ENCODE measurements at places on chromosomes 6 and 20.
A peak's percentile ranks its signal among the peaks of the same experiment; 100 is the strongest.

GRCh38 chr6:19083801-19084200 is 696.7 kb downstream of the RNF144B start:
- DNase-seq = no peak

DNA sequence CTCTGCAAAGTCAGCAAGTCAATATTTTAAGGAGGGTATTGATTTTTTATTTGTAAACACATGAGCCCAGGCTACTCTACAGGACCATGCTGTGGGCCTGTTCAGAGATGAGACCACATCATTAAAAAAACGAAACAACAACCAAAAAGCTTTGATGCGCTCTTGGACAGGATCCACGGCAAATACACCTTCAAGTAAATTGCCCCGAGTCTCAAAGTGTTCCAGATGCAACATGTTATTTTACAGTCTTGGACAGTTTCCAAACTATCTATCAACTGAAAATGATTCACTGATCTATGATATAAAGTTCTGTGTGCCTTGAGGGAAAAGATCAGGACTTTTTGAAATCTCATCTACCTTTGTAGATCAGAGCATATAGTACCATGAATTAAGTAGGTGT is 25.8 kb upstream of the CARMIL1 start:
- no peak for DNase-seq

- DNase-seq = no peak
These were observed 150.8 kb upstream of the FAM83B start for GRCh38 chr6:54695815-54696214.

DNA sequence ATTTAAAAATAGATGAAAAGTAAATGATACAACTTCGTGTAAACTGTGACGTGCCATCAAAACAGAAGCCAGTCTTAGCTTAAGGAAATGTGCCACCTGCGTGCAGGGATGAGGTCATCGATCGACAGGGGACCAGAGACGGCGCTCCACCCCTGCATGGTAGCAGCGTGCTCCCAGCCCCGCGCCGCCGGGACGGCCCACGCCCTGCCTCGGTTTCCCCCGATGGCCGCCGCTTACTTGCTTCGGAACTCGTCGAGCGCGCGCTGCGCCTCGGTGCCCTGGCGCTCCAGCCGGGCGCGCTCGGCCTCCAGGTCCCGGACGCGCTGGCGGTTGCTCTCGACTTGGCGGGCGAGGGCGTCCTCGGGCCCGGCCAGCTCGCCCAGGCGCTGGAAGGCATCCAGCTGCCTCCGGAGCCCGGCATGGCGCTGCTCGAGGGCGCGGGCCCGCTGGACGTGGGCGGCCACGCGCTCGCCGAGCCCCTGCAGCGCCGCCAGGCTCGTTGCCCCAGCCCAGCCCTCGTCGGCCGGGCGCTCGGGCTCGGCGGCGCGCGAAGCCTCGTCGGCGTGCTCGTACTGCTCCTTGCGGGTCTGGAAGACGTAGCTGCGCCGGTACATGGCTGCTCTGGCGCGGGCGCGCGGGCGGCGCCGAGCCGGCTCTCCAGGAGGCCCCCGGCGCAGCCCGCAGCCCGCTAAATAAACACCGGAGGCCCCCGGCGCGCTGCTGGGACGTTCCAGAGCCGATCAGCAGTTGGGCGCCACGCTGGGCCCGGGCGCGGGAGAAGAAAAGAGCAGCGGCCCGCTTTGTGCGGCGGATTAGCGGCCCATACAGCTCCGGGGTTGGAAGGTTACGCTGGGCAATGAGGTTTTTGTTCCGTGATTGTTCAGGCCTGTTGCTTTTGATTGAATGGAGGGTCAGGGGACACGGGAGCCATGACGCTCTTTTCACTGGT is at the start of gene BFSP1:
TSS of gene BFSP1 (minus strand) at position 664 of the 949 bp plus-strand sequence. CDS start at position 614, 50 bp downstream.
- DNase-seq = peak; percentile 78

- peak; percentile 21 for DNase-seq
These were observed 30.3 kb downstream of the UTRN start for GRCh38 chr6:144315226-144315980.

GRCh38 chr6:42230345-42231321 is 13.0 kb upstream of the MRPS10 start:
- peak; percentile 56 for DNase-seq

- no peak for DNase-seq
These were observed 57.6 kb downstream of the CBLN4 start for GRCh38 chr20:55947701-55948100.

- DNase-seq = no peak
These were observed 380.2 kb upstream of the MMS22L start for GRCh38 chr6:97663252-97663651.

DNA sequence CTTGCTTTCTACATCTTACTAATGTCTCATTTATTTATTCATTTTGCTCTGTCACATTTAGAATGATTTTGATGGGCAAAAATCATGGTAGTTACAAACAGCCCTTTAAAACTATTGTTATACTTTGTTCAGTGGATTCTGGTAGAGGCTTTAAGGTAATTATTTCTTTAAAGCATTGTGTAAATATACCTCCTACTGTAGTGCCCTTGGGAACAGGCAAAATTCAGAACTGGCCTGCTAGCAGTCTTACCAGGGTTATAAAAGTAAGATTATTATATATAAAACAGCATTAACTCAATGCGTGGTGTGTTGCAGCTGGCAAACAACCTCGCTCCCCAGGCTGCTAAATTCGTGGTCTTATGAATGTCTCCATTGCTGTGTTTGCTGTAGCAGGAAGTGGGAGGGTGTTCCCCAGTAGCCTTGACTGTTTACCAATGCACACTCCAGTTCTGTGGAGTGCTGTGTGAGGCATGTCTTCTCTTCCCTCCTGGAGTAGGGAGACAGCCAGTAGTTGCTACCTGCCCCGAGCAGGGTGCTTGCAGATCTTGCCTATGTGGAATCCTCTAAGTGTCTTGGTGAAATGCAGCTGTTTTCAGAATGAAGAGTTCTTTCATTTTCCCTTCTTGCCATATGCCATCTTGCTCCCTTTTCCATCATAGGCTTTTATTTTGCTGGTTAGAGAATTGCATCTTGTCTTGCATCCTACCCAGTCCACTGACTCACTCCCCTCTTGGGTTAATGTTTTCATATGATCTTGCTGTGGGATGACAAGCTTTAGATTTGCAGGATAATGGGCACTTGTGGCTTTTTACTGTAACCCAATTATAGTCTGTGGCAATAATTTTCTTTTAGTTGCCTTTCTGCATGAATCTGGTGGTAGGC is 45.3 kb downstream of the IGF2R start:
- no peak for DNase-seq

- DNase-seq = no peak
These were observed 508.9 kb upstream of the ADGRB3 start for GRCh38 chr6:68126089-68126749.

DNA sequence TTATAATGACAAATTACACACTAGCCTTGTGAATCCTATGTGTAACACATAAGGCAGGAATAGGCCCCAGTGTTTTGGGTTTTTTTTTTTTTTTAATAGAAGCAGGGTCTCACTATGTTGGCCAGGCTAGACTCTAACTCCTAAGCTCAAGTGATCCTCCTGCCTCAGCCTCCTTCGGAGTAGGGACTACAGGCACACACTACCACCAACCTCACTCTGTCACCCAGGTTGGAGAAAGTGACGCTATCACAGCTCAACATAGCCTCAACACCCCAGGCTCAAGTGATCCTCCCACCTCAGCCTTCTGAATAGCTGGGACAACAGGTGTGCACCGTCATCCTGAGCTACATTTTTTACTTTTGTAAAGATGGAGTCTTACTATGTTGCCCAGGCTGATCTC is 205.8 kb upstream of the RREB1 start:
- no peak for DNase-seq

DNA sequence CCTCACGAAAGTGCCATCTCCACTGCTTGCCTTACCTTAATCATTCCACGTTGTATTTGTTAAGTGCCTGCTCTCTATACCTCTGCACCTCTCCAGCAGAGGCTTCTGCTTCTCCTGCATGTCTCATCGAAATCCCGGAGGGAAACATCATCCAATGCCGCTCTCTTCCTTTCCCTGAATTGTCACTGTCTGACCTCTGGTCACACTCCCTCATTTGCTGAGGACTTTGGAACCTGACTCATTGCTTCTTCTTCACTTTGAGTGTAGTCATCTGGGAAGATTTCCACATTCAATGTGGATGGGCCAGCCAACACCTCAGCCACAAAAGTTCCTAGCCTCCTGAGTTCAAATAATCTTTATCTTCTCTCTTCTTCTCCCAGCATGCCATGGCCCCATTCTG is 78.9 kb upstream of the BEND6 start:
- peak; percentile 90 for DNase-seq

GRCh38 chr6:144912474-144912873 is 627.3 kb downstream of the UTRN start:
- peak; percentile 33 for DNase-seq

- peak; percentile 92 for DNase-seq
These were observed 21.9 kb downstream of the SGK1 start for GRCh38 chr6:134295953-134296553.

DNA sequence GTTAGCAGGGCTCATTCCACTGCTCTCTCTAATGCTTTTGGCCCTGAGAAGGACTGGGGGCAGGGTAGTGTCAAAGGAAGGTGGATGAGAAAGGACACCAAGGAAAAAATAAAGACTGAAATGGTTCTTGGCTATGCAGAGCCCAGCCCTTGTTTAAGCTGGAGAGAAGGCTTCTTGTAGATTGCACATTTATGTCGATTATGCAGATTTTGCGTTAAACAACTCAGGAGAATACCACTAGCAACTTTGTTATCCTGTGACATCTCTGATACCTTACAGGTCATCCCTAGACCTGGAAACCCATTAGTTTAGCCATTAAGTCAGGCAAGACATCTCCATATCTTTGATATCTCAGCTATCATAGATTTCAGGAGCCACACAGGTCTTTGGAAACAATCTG is 11.1 kb upstream of the IL17F start:
- DNase-seq = no peak

DNA sequence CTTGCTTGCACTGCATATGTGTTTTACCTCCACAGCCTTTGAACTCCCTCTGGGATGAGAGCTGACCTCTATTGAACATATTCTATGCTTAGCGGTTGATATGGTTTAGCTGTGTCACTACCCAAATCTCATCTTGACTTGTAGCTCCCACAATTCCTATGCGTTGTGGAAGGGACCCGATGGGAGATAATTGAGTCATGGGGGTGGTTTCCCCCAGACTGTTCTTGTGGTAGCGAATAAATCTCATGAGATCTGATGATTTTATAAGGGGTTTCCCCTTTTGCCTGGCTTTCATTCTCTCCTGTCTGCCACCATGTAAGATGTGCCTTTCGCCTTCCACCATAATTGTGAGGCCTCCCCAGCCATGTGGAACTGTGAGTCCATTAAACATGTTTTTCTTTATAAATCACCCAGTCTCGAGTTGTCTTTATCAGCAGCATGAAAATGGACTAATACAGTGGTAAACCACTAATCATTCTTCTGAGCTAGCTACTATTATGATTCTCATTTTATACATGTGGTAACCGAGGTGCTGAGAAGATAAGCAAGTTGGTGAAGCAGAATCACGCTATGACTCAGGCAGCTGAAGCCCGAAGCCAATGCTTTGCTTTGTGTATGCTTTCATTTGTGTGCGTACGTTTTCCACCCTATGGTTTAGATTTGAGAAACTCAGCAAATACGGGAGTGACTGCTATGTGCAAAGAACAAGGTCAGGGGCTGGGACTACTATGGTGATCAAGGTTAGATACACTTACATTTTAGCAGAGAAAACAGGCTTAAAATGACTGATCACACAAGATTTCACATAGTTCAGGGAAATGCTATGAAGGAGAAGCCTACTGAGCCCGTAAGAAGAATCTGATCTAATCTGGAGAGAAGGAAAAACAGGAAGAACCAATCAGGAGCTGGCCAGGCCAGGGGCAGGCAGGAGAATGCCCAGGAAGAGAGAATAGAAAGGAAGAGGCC is 363.5 kb downstream of the ESR1 start:
- DNase-seq = peak; percentile 38

DNA sequence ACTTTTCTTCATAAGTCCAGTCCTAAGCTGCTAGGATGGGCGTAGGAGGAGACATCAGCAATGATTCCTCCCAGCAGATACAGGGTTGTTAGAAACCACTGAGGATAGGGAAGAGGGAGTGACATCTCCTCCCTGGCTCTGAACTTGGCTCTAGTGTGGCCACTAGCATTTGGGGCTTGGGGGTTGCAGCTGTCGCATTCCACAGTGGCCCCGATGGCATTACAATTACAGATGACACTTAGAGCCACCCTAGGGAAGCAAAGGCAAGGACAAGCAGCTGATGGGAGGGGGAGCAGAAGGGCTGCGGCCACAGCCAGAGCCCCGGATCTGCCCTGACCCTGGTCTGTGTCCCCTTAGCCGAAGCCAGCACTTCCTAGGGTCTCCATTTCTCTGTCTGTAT is 9.5 kb upstream of the CDKN1A start:
- no peak for DNase-seq

DNA sequence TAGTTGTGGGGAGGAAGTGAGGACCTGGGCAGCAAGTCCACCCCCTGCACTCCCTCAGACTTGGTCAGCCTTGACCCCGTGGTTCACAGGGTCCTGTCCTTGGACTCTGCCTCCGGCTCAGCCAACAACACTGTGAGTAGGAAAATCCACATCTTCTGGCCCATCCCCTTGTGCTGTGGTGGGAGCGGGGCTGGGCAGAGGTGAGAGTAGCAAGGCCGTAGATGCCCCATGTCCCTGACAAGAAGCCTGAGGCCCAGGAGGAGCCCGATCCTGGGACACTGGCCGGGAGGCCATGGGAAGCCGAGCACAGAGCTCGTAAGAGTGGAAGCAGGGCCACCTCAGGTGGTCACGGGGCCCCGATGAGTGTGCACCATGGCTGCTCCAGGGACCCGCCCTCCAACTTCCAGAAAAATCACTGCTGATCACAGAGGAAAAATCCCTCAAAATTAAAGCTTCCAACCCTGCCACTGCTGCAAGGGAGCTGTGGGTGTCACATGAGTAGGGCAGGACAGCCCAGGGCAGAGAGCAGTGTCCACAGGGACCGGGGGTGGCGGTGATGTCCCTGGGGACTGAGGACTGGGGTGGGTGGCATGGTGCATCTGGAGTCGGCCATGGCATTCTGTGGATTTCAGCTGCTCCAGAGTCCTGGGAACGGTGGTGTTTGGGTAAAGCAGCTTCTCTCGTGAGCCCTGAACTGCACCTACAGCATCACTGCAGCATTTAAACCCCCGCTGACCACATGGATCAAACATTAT is 189.4 kb downstream of the DLL1 start:
- DNase-seq = no peak

DNA sequence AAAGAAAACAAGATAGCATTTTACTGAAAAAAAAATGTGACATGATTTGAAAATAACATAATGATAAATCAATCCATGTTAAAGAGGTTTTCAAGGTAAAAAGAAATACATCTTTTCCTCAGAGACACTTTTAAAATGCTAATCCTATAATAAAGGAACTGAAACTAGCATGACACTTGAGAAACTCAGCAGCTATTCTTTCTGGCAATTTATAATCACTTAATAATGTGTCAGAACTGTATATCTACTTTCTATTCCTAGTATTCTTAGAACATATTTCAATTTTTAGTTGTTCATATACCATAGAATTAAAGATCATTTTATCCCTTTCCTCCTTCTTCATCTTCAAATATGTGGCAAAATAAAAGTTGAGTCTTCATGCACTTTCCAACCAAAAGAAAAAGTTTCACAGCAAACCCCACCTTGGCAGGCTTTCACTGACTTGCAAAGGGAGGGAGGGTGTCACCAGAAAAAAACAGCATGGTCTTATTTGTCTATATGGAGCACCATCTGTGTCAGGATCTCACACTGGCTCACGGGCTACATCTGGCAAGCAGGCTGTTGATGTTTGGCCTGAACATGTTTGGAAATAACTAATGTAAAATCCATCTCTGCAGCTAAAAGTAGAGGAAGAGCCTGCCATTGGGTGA is 48.5 kb downstream of the FHL5 start:
- DNase-seq = no peak

- DNase-seq = no peak
These were observed 2.5 kb downstream of the CLVS2 start for GRCh38 chr6:122998403-122998975.
